Activated naive CD8-positive, alpha-beta T cell treated with anti-CD3 and anti-CD28 coated beads for 36 hours (primary cell): ENCODE measurements at places on chromosomes 12 and 14.
A peak's percentile ranks its signal among the peaks of the same experiment; 100 is the strongest.

DNA sequence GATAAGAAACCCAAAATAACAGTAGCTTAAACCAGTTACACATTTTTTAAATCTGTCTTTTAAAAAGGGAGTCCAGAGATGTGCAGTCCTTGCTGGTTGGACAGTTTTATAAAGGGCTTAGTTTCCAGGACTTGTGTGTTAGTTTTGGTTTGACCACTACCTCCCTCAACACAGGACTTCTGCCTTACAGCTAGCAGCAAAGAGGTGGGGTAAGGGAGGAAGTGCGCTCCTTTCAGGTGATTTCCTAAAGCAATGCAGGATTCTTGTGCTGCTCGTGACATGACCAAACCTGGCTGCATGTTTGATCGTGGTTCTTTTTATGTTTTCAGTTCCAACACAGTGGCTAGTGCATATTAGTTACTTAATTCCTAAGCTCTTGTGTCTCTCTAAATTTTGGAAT is 266.2 kb downstream of the TMTC2 start:
- DNase-seq = no peak

GRCh38 chr12:130879212-130879686 is 7.4 kb downstream of the RAN start:
- DNase-seq = no peak

GRCh38 chr12:34108967-34109366 is 86.7 kb downstream of the ALG10 start:
- no peak for DNase-seq

DNA sequence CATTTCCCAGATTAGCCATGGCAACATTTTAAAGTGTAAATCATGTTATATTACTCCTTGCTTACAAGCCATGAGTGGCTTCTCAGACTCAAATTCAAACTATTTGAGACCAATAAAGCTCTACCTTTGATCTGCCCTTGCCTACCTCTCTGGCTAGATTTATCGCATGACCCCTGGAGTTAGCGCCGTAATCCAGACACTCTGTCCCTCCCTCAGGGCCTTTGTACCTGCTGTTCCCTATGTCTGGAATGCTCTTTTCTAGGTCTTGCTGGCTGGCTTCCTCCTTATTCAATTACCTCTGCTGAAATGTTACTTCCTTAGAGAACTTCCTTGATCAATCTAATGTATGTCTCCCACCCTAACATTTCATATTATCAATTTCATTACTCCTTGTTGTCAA is 16.3 kb downstream of the SIX4 start:
- DNase-seq = no peak

DNA sequence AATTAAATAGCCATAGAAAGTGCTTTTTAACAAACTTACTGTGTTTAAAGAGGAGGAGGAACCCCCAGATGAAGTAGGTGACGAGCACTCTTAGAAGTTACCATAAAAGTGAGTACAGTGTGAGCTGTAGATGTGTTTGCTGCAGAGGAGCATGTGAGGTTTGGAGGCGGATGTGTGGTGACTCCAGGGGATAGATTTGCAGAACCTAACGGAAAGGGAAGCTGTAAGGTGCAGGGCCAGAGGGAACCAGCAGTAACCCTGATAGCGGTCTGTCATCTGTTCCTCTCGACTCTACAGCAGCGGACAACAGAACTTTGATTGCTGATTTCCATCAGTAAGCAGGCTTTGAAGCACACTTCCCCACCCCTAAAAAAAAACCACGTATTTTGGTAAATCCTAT is 5.2 kb downstream of the CALM1 start:
- DNase-seq = no peak

GRCh38 chr12:25655702-25656101 is 102.6 kb upstream of the LMNTD1 start:
- DNase-seq = no peak

DNA sequence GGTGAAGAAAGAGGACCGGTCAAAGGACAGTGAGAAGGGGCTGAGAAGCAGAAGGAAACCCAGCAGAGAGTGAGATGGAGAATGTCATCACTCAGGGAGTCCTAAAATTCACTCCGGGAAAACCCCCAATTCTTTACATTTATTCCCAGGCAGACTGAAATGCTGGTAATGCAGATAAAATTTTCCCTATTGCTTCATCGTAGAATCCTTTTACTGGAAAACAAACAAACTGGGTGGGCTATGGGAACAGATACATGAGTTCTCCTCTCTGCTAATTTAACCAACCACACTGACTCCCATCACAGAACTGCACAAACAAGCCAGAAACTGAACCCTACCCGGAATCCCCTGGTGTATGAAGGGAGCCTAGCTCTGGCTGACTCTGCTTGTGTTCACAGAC is 20.9 kb downstream of the HEBP1 start:
- DNase-seq = no peak

- no peak for DNase-seq
Measured at GRCh38 chr14:62087191-62087590, 325.0 kb downstream of the SNAPC1 start.

GRCh38 chr12:22974865-22975264 is 349.9 kb downstream of the ETNK1 start:
- no peak for DNase-seq

GRCh38 chr12:123752046-123752445 is 10.1 kb upstream of the DNAH10 start:
- DNase-seq = no peak

- DNase-seq = no peak
Measured at GRCh38 chr12:121723200-121723599, 10.6 kb downstream of the TMEM120B start.

GRCh38 chr14:33362934-33363333 is 424.3 kb downstream of the NPAS3 start:
- no peak for DNase-seq

GRCh38 chr12:79776111-79776510 is 85.3 kb upstream of the PAWR start:
- DNase-seq = no peak

- no peak for DNase-seq
Measured at GRCh38 chr12:49953961-49954846, 3.7 kb downstream of the AQP2 start.

DNA sequence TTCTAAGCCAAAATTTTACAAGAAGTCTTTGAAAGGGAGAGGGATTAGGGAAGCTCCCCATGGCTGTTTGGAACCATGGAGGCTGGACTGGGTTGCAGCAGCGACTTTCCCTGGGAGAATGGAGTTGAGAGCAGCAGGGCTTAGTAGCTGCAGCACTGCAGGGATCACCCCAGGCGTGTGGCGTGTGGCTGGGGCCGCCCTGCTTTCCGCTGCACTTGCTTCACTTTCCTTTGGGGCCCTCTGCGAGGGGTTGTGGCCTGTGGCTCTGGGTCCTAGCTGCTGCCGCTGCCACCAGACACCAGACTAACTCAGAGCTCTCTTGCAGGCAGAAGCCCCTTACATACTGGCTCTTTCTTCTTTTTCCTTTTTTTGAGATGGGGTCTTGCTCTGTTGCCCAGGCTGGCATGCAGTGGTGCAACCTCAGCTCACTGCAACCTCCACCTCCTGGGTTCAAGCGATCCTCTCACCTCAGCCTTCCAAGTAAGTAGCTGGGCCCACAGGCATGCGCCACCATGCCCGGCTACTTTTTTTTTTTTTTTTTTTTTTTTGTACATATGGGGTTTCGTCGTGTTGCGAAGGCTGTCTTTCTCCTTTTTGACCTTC is 25.4 kb downstream of the CCDC62 start:
- DNase-seq = peak; percentile 7

- DNase-seq = no peak
Measured at GRCh38 chr12:109449845-109450532, 27.1 kb downstream of the KCTD10 start.

DNA sequence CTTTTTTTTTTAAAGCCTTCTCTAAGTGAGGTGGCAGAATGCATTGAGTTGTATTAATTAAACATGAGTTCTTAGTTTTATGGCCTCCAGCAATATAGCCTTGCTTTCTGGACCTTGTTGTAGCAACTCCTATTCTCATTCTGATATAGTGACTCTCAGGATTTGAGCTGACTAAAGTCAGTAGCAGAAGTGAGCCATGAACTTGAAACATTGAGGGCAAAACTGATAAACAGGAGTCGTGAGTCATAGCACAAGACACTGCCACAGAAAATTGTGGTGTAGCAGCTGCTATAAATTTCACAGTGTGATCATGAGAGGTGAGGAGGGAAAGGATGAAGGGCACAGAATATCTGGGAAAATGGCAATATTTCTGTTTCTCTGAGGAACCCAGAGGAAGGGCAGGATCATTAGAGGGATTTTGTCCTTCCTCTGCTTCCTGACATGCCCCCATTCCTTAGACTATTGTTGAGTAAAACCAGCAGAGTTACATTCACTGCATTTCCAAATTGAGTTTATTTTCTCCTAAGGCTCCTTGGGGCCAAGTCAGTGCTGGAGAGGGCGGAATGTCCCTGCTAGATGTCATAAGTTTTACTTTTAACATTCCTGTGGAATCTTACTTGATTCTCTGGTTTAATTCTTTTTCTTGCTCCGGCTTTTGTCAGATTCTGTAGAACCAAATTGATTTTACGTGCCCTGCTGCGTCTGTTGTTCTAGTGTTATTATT is 7.5 kb downstream of the KLRG1 start:
- DNase-seq = peak; percentile 30

DNA sequence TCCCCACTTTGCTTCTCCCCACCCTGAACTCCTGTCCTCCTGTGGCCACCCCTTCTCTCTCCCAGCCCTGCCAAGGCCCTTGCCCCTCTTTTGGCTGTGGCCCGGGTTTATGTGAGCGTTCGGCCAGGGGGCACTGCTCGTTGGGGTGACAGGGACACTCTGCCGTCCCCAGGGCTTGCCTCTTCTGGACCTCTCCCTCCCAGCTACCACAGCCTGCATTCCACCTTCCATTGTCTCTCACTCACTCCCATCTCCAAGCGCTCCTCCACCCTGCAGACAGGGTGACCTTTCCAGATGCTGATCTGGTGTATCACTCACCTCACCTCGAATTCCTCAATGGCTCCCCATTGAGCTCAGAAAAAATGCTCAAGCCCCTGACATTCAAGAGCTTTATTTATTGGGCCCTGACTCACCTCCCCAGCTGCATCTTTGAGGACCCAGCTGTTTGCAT is 1.4 kb downstream of the SERPINA9 start:
- no peak for DNase-seq

- DNase-seq = peak; percentile 81
Measured at GRCh38 chr14:50875359-50876070, 3.7 kb downstream of the ABHD12B start.

- DNase-seq = no peak
Measured at GRCh38 chr14:74959596-74960180, 4.3 kb upstream of the PGF start.

- DNase-seq = peak; percentile 54
Measured at GRCh38 chr14:20609215-20610001, 18.2 kb upstream of the RNASE12 start.

GRCh38 chr12:28242496-28243309 is 52.4 kb downstream of the CCDC91 start:
- DNase-seq = no peak

- no peak for DNase-seq
Measured at GRCh38 chr12:40055228-40055579, 50.7 kb downstream of the SLC2A13 start.

DNA sequence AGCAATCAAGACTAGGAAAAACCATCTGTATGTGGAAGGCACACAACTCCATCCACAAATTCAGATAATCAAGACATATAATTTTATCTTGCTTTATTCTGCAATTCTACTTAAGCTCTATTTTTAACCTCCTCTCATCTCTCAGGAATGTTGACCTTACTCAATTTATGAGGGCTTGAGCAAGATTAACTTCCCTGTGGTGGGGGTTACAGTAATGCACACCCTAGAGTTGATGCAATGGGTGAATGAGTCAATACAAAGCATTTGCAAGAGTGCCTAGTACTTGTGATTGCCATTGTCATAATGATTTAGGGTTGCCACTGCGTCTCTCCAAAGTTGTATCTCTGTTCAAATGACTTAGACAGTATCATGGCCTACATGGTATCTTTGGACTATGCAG is 1598.4 kb upstream of the TMEM132C start:
- DNase-seq = no peak

DNA sequence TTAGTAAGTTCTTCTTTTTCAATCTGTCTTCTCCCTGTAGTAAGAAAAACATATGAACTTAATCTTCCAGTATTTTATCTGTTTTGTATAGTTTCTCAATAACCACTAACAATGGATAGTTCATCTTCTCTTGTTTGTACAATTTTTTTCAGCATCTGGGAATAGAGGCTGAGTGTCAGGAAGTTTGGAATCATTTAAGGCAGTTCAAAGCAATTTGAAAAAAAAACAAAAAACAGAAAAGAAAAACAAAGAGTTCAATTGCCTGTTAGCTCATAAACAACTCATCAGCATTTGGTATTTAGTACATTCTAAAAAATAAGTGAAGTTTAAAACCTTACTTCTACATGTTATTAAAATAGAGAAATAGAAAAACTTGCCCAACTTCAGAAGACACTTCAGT is 116.8 kb downstream of the PLCZ1 start:
- no peak for DNase-seq

DNA sequence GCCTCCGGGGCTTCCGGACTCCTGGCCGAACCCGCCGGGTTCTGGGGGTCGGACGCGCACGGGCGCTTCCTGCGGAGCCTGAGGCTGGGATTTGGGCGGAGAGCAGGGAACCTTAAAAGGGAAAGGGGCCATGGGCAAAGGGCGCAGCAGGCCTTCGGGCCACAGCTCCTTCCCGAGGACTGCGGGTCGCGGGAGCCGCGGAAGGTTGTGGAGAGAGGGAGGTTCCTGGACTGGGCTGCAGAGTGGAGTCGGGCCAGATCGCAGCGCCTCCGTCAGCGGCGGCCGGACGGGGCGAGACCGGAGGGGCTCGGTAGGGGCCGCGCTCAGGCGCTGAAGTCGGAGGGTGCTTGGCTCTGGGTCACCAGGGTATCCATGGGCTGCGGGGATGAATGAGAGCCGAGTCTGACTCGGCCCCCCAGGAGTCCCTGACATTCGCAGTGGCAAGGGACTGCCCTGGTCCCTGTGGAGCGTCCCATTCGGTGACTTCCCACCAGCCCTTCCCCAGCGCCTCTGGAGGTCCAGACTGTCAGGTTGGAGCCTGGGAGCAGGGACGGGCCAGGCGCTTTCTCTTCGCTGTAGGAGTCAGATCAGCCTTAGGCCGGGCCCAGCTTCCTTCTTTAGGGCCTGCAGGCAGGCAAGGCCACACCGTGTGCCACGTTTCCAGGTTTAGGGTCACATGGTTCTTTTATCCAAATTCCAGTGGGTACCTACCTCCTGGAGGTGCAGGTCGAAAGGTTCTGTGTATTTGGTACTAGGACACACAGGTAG is 938 bp upstream of the SLC25A29 start:
- no peak for DNase-seq

GRCh38 chr12:98425859-98426258 is 89.5 kb upstream of the TMPO start:
- no peak for DNase-seq

GRCh38 chr12:97944576-97944975 is 482.0 kb downstream of the RMST start:
- no peak for DNase-seq

DNA sequence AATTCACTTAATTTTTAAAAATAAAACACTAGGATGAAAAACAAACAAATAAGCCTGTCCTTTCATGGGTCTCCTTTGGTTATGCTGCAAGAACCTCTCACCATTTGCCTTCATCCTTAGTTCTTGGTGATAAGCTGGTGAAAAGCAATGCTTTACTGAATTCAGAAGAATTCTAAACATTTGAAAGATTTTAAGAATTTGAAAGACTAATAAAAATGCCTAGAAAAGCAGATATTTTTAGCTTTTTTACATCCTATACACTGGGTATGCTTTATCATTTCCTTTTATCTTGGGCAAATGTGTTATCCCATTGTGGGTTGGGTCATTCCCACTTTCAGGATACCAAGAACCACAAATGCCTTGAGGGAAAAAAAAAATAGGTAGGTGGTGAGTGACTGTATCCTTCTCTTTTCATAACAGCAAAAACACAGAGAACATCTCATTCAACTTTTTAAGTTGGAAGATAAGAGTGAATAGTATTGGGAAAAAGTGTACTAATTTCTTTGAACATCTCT is 197.1 kb upstream of the ABCD2 start:
- DNase-seq = no peak
